ENCODE measurements at places on chromosomes 2 and 18.
A peak's percentile ranks its signal among the peaks of the same experiment; 100 is the strongest.

DNA sequence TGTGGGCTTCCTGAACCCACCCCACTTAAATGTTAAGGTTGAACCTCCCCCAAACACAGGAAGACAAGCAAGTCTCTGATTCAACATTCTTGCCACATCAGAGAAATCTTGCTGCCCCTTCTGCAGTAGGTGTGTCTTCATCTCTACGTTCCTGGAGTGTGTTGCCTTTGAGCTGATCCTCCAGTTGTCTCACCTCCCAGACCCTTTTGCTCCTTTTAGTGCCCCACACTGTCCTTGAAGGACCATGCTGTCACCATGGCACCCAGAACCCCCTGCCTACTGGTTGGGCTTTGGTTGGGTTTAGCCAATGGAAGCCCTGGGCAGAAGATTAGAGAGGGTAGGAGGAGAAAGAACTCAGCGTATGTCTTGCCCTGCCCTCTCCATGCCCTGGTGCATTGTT lies 10.7 kb downstream of the CAB39 start:
- no peak for DNase-seq

DNA sequence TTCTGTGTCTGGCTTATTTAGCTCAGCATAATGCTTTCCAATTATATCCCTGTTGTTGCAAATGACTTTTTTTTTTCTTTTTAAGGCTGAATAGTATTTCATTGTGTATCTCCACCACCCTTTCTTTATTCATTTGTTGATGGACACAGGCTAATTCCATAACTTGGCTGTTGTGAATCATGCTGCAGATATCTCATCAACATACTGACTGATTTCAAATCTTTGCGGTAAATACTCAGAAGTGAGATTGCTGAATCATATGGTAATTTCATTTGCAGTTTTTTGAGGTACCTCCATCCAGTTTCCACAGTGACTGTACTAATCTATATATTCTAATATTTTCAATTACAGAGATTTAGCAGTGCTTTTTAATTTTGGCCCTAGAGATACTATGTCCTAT lies 266.2 kb downstream of the TMX3 start:
- no peak for DNase-seq

GRCh38 chr2:111898703-111899514 lies 502 bp downstream of the MERTK start:
- DNase-seq = peak; percentile 38

GRCh38 chr2:221514305-221515040 lies 57.6 kb downstream of the EPHA4 start:
- no peak for DNase-seq

DNA sequence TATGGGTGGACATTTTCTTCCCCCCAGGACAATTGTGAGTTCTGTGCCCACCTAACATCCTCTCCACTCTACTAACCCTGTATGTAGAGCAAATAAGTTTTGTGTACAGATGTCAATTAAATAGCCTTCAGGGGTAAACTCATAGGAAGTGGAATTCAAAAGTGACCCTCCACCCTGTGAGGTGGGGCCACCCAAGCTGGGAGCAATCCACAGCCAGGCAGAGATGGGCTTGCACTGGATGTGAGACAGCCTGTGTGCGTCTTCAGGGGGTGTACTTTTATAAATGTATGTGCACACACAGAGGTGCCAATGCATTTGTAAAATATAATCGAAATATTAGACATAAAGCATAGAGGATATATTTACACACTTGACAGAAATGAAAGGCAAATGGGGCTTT lies 33.1 kb upstream of the ATP6V1B1 start:
- no peak for DNase-seq

DNA sequence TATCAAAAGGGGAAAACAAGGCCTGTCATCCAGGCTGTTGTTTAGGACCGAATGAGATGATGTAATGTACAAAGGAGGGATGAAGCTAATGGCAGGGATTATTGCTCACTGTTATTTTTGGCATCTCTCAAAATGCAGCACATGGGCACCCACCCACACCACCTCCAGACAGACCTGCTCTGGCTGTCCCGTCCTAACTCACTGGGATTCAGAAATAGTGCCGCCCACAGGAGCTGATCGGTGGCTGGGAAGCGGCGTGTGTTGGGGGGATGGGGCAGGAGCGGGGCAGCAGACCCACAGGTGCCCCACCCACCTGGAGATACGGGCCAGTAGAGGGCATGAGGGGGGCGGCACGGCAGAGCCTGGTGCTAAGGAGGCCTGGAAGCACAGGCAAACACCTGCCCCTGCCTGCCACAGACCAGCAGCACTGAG lies 52.2 kb downstream of the CRACDL start:
- DNase-seq = no peak

DNA sequence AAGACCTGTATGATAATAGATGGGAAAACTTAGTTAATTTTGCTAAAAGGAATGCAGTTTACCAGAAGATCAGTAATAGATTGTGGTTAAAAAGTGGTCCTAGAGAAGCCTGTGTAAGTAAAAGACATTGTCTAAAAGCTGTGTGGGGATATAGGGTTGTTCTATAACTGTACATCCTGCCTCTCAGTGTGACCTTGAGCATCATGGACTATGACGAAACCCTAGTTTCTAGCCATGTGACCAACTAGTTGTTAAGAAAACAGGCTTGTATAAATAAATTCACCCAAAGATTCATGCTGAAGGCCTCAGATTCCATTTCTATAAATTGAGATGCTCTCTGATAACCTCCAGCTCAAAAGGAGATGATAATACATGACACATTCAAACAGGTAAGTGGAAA lies 160.7 kb downstream of the IKZF2 start:
- no peak for DNase-seq

GRCh38 chr2:235129850-235130249 lies 178.0 kb downstream of the SH3BP4 start:
- DNase-seq = no peak

DNA sequence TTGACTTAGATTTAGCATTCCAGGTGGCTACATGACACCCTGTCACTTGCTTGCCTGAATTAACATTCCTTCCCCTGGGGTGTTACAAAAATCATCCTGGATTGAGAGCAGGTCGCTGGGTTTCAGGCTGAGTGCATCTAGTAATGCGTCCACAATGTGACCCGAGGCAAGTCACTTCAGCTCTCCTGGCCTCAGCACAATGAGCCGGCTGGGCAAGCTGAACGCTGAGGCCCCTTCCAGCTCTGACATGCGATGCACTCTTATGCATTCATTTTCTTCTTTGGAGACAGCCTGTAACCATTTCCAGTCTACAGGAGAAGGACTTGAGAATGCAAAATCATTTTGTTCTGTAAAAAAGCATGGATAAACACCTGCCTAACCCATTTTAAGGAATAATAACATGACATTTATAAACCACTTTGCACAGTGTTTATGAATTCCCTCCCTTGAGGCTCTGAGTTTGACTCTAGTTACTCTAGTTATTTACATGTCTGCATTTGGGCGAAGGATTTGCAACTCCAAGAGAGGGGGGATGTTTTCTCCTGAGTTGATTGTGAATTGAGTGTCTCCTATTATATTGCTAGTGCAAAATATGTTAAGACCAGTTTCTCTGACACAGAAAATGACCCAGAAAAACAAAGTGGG lies 63.0 kb upstream of the CPO start:
- no peak for DNase-seq

- DNase-seq = no peak
These were observed 556.7 kb upstream of the FSIP2 start for GRCh38 chr2:185181901-185182300.

DNA sequence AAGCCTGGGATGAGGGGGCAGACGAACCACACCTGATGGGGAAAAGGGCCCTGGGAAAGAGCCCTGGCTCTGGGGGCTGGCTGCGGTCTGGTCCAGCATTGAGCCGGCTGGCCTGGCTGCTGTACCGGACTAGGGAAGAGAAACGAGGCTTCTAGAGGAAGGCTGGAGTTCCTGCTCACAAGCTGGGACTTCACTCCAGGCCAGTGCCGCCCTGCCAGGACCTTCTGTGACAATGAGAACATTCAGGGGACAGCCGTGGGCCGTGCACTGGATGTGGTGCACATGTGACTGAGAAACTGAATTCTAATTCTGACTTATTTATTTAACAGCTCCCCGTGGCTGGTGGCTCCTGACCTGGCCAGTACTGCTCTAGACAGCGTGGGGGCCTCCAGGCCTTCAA lies 269.3 kb downstream of the HDAC4 start:
- DNase-seq = no peak

DNA sequence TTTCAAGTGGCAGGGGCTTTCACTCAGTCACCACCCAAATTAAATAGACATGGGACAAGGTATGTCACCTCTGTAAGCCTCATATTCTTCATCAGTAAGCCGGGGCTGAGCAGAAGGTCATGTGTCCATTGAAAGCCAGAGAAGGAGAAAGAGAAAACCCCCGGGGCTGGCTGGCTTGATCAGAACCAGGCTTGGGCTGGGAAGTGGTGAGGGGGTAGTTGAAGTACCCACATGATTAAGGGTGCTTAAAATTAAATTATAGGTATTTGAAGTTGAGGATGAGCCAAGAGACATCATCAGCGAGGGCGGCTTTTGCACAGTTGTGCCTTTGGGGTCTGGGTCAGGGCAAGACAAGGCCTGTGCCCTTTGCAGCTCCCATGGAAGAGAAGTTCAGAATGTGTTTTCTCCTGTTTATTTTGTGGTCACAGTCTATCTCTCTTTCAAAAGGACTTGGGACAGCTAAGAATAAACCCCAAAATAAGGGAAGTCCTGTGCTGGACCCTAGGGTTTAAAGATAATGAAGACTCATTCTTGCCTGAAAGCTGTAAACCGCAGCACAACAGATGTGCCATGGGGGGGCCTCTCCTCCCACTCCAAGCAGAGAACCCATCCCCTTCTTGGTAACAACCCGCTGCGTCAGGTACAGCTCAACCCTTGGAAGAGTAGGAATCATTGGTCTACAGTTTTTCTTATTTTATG lies 10.7 kb downstream of the DBI start:
- no peak for DNase-seq

DNA sequence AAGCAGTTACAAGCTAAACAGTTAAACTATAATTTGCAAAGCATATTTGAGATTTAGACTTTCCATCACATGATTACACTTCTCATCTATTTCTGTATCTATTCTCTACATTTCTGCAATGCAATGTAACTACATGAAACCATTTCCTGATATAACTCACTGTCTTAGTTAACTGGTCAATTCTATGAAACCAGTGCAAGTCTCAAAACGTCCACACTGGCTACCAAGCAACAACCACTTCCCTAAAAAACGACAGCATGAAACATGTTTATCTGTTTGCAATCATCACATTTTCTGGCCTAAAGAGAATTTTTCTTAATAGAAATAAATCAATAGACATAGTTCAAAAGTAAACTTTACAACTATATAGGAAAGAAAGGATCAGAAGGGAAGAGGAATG lies 17.4 kb downstream of the FECH start:
- DNase-seq = no peak

DNA sequence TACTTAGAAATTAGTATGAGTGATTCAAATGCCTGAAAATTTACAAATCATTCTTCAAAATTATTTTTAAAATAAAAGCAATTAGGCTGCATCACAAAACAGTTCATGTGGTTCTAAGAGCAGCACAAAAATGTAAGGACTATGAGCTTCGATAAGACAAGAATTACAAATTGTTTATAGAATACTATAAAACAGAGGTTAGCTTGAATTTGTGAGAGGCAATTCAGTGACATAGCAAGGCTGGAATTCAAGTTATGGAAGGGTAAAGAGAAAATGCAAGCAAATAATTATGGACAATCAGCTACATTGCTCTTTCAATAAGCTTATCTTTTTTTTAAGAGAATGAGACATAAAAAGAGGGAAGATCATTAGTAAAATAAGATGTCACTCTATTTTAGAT lies 7.1 kb upstream of the XIRP2 start:
- DNase-seq = no peak

GRCh38 chr18:28999726-29000125 lies 822.8 kb upstream of the CDH2 start:
- no peak for DNase-seq

DNA sequence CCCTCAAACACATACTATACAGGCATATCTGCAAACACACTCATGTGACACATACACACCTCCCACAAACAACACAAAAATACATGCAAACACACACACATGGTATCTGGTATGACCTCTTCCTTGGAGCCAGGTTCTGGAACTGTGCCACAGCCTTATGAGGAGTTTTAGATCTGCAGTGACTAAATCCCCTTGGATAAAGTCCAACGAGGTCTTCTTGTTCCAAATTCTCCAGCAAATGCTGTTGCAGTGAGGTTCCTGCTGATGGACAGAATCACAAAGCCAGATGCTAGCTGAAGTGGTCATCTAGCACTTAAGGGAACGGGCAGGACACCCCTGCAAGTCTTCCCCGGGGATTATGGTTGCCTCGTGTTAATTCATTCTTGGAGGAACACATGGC lies 54.5 kb upstream of the DAPL1 start:
- DNase-seq = no peak

- no peak for DNase-seq
These were observed 214.2 kb downstream of the DYSF start for GRCh38 chr2:71667256-71668182.

DNA sequence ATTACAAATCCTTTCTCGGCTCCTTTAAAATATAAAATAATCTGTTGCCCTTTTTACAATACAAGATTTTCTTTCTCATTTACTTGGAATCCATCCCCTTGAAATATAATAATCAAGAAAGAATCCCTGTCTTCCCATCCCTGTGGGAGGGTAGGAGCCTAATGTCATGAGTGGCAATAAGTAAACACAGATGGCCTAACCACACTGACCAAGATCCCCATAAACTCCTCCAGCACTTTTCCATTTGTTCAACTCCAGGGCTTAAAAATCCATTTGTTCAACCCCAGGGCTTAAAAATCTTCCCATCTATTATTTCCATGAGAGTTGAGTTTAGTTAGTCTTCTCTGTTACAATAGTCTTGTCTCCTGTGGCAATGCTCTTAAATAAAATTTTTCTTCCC lies 297.6 kb downstream of the CDH7 start:
- no peak for DNase-seq

- DNase-seq = no peak
These were observed 75.6 kb downstream of the LDAH start for GRCh38 chr2:20747317-20747716.

DNA sequence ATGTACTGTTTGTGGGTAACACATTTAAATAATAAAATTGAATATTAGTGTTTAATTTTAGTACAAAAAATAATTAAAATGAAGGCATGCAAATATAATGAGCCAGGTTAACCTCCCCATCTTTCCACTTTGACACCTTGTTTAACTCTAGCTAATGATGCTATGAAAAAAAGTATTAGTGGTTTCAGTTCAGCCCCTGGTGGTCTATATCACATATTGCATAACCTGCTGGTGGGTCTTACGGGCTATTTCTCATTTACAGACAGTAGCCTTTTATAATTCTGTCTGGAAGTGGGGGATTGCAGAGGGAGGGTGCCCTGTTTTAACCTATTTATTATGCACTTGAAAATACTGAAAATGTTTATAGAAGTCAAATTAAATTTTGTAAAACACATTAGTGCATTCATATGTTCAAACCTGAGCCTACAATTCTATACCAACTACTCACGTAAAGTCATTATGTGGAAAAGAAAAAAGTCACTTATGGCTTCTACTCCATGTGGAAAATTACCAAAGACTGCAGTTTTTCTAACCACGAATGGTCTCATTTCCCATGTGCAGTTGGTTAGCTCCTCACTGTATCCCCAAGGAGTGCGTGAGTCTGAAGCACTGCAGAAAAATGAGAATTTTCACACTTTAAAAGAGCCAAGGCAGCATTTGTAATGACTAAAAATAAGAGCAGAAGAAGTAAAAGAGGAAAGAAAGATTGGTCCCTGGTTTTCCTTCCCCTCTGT lies 381.0 kb downstream of the MTX2 start:
- DNase-seq = no peak
